ENCODE measurements at places on chromosomes 7 and 10.

- DNase-seq = no peak
Measured at GRCh38 chr7:70456719-70457118, 675.2 kb upstream of the GALNT17 start.

GRCh38 chr7:132009778-132010177 is 453.4 kb upstream of the PODXL start:
- no peak for DNase-seq

DNA sequence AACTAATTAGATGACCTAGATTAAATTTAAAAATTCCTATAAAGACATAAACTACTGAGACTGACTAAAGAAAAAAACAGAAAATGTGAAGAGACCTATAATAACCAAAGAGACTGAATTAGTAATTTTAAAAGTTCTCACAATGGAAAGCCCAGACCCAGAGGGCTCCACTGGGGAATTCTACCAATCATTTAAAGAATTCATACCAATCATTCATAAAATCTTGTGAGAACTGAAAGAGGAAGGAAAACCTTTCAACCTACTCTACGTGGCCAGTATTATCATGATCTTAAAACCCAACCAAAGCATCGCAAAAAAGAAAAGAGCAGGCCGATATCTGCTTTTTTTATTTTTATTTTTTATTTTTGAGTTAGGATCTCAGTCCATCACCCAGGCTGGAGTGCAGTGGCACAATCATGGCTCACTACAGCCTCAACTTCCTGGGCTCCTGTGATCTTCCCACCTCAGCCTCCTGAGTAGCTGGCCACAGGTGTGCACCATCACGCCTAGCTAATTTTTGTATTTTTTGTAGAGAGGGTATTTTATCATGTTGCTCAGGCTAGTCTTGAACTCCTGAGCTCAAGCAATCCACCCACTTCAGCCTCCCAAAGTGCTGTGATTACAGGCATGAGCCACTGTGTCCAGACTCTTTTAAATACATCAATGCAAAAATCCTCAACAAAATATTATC is 48.6 kb downstream of the DGKI start:
- DNase-seq = no peak

DNA sequence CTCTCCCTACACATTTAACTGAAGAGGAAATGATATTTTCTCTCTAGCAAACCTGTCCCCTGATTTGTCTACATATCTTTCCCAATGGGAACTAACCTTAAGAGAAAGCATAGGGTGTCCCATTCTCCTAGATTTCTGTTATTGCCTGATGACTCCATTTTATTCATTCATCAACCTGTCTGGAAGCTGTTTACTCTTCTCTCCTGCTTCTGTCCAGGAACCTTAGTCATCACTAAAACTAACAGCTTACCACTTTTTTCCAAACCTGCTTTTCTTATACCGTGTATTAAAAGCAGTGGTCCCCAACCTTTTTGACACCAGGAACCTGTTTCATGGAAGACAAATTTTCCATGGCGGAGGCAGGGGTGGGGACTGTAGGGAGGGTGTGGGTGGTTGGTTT is 473.3 kb upstream of the PCDH15 start:
- no peak for DNase-seq

DNA sequence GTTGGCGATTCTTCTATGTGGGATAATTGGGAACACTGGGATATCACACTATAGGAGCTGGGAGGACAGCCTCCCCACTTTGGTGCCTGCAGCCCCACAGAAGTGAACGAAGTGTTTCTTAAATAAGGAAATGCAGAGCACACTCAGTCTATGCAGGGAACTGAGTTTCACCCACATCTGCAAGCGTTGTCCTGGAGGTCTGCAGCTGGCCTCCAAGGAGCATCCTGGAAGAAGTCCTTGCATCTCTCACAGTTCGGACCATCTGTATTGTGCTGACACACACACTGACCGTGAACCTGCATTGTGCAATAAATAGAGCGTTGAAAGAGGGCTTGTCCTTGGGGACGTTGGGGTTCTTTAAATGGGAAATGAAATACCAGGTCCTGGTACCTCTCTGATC is 25.8 kb downstream of the LAMB4 start:
- no peak for DNase-seq

DNA sequence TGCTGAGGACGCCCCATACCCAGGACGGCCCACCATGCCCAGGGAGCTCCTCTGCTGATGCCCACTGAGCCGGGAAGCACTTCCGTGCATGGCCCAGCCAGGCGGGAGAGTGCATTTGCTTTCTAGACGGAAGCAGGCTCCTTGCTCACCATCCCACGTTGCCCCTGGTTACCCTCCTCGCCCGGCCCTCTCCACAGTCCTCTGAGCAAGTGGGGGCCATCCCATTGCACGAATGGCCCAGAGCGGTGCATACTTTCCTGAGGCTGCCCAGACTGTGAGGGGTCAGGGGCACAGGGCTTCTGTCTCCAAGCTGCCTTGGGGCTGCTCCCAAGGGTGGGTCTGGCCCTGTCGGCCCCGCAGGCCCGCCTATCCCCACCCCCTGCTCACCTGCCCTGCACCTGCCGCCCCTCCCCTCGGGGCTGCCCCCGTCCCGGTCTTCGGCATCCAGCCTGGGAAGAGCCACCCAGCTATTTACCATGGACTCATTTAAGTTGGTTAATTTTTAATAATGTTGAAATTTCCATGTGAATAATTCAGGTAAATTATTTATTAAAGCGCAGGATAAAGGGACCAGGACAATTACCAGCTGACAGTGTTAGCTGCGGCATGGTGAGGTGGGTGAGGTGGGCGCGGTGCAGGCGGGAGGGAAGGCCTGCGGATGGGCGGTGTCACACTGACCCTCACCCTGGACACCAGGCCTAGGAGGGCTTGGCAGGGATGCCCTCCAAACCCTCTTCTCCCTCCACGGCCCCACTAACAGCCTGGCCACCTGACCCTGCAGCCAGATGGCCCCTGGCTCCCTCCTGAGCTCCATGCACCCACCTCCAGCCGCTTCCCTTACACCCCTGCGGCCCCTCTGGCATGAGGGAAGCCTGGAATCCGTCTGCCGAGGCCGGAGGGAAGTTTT is 104.4 kb downstream of the MICALL2 start:
- no peak for DNase-seq

DNA sequence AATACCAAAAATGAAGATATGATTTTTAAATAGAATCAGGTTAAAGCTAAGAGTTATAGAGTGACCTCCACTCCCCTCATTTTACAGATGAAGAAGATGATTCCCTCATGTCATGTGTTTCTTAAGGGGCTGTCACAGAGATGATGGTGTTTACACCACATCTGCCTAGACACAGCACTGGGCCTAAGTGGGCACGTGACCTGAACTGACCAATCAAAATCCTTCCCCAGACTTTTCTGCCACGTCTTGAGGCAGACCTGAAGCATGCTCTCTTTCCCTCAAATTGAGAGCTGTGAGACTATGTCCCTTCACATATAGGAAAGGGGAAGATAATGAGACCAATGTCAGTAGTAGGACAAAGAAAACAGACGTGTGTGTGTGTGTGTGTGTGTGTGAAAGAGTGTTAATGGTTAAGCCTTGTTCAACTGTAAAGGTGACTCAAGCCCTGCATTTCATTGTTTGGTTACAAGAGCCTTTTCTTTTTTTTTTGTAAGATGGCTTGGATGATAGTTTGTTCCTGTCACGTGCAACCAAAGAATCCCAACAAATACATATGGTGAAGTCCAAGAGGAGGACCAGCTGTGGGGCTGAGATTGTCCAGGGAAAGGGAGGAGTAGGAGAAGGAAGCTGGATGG is 172.8 kb upstream of the AOAH start:
- DNase-seq = no peak

DNA sequence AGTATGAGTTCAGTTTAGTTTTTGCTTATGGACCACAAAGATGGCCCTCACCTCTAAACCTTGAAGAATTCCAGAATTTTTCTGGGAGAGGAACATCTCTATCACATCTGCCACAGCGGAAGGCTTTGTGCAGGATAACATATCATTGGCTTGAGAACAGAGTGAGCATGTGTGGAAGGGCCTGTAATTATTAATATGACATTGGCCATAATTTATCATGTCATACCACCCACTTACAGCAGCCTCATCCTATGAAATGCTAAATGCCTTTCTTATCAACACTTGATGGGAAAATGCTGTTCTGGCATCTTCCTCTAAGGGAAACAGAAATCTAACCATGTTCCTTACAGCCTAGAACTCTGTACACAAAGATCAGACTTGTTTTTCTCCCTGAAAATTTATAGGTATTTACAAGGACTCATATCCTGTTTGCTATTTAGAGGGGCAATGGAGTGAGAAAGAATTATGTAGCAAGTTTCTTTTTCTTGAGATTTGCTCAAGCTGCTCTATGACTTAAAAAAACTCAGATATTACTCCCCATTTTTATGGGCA is 817.3 kb downstream of the LRMDA start:
- no peak for DNase-seq
